ENCODE measurements at places on chromosomes 3 and 15.

GRCh38 chr3:64023861-64024223, 548 bp upstream of the PSMD6 start:
- no peak for DNase-seq

- no peak for DNase-seq
Measured at GRCh38 chr15:78925956-78926743, 18.7 kb downstream of the CTSH start.

GRCh38 chr3:168782193-168782592, 686.5 kb upstream of the GOLIM4 start:
- DNase-seq = no peak

DNA sequence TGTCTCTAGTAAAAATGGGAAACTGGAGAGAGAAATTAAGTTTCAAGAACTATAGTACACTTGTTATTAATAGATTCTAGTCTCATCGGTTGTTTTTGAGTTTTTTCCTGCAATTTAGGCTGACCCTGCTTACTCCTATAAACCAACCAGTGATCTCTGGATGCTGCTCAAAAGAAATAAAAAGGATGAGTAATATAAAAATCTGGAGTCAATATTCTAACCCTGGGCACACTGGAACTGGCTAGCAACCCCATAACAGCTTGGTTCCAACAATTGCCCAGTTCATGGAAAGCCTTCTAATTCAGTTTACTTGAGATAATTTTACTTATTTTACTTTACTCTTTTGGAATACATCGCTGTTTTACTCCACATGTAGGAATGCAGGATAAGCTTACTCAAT, 211.6 kb downstream of the GBE1 start:
- no peak for DNase-seq
